Activated naive CD8-positive, alpha-beta T cell treated with anti-CD3 and anti-CD28 coated beads, Interleukin-2, amount 10 ng/mL, durations not matched to agents 7 days and 5 days (primary cell): ENCODE measurements at places on chromosomes 1 and 21. TPM values are rescaled to one million over a fixed set of nuclear protein-coding genes. Genes with fewer than 3 reads are reported as not detected.

DNA sequence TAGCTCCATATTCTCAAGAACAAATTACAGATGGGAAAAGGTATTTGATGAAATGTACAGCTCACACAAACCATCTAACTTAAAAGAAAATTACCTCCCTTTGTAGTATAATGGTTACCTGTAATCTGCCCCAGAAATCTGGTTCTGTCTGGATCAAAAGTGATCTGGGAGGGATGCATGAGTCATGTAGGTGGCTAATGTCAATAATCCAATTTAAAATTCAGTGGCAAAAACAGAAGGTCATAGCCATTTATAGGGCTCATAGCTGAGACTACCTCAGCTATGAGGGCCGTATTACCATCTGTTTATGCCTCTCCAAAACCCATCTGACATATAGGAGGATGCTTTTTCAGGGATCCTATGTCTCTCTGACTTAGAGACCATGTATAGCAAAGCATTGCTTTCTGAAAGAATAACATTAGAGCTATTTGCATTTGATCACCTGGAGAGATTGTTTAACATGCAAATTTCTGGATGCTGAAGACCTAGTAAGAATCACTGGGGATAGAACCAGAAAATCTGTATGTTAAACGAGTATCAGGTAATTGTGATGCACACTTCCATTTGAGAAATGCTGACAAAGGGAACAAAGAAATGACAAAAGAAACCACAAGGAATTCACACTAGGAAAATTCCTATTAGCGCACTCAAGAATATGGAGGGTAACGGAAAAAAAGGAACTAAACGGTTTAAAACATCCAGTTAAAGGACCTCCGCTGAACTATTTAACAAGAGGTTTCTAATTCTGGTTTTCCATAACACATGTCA is 17.6 kb downstream of the PAXBP1 start:
- DNase-seq, result no peak

- DNase-seq, result no peak
Measured at GRCh38 chr1:32886828-32887414, 630 bp downstream of the HPCA start.

- DNase-seq, result no peak
Measured at GRCh38 chr21:16241479-16241963, 511.7 kb downstream of the USP25 start.

Gene PERM1
- total RNA-seq, result not detected

GRCh38 chr1:115669002-115669673 is 27.4 kb downstream of the VANGL1 start:
- DNase-seq, result no peak

Gene BRINP3
- total RNA-seq, result not detected

DNA sequence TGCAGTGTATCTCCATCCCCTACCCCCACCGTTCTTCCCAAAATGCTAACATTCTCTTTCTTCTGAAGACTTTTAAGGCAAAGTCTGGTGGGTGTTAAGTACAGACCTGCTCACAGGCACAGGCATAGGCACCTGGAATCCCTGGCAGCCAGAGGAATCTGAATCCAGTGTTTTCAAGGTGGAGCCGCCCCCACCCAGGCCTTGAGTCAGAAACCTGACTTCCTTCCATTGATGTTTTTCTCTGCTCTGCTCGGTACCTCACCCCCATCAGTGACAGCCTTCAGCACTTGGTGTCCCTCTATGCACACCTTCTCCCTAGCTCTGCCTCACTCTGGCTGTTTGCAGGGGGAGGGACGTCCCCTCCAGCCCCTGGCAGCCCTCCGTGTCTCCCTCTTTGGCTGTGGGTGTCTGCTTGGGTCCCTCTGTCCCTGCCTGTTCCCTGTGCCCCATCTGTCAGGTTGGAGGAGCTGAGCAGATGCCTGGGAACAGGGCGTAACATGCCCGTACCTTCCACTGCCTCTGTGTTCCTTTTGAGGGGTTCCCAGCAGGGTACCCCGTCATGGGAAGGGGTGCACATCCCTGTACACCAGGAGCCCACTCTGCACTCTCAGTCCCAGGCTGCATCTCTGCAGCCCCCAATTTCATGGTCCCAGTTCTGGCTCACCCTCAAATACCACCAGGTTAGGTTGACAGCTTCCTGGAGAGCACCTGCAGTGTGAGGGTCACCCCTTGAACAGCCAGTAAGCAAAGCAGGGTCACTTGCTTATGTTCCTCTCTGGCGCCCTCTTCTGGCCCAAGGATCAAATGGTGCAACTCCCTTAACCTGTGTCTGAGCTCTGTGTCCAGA is 6.7 kb downstream of the NCDN start:
- peak; percentile 79 for DNase-seq

Gene CNR2
- 2.0 TPM for total RNA-seq

- DNase-seq, result no peak
Measured at GRCh38 chr21:45555251-45555556, 13.0 kb upstream of the SLC19A1 start.

- peak; percentile 77 for DNase-seq
Measured at GRCh38 chr1:36386265-36387140, 779 bp upstream of the STK40 start.

DNA sequence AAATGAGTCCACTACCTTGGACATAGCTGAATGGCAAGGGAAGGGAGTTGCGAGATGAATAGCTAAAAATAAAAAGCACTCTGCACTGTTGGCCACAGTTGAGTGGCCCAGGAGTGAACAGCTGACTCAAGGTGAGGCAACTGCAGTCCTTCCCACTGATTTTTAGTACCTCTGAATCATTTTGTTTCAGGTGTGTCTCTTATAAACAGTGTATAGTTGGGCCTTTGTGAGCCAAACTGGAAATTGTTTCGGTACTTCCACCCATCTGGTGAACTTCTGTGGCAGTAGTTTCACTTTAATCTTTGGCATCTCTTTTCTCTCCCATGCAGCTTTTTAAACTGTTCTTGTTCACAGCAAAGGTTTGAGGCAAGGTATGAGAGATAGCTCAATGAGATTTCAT is 122.7 kb downstream of the VAV3 start:
- DNase-seq, result no peak

GRCh38 chr1:173525926-173526325 is 48.8 kb downstream of the PRDX6 start:
- DNase-seq, result no peak

Gene TMEM82
- total RNA-seq, result not detected

Gene BLACAT1
- total RNA-seq, result 0.51 TPM

DNA sequence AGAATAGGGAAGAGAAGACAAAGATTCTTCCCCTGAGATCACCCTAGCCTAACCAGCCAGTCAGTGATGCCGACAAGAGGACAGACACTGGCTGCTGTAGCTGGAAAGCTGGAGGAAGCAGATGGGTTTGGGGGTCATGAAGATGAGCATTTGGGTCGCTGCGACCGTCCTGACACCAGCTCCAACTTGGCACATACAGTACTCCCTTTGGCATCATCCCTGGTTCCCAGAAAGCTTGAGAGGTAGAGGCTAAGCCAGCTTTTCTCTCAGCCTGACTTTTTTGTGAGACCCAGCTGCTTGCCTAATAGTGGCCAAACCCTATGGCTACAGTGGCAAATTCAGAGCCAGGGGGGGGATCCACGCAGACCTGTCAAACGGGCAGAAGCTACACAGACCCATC is 43.0 kb upstream of the IKBKE start:
- no peak for DNase-seq

Gene UBXN10
- 0.28 TPM for total RNA-seq

DNA sequence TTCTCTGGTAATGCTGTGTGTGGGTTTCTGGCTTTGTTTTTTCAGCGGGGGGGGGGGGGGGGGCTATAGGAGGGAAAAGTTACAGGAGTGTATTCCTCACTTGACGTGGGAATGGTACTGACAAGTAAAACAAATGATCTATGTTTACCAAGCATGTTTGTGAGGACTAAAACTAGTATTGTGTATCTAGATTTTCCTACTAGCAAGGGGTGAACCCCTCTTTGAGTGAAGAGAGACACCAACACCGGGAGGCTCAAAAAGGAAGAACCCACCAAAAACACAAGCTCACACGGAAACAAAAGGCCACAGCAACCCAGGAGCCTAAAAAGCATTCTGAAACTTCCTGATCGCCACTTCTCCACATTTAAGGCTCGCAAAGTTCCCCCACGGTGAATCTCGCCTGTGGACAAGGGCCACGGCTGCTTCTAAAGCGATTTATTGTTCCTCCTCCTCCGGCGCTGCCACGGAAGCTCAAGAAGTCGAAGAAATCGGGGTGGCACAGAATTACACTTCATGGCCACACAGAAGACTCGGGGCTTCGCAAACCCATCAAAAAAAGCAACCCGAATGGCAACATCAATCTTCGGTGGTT is 703 bp downstream of the PUM1 start:
- peak; percentile 62 for DNase-seq

GRCh38 chr1:204230211-204230610 is 16.4 kb upstream of the GOLT1A start:
- no peak for DNase-seq

DNA sequence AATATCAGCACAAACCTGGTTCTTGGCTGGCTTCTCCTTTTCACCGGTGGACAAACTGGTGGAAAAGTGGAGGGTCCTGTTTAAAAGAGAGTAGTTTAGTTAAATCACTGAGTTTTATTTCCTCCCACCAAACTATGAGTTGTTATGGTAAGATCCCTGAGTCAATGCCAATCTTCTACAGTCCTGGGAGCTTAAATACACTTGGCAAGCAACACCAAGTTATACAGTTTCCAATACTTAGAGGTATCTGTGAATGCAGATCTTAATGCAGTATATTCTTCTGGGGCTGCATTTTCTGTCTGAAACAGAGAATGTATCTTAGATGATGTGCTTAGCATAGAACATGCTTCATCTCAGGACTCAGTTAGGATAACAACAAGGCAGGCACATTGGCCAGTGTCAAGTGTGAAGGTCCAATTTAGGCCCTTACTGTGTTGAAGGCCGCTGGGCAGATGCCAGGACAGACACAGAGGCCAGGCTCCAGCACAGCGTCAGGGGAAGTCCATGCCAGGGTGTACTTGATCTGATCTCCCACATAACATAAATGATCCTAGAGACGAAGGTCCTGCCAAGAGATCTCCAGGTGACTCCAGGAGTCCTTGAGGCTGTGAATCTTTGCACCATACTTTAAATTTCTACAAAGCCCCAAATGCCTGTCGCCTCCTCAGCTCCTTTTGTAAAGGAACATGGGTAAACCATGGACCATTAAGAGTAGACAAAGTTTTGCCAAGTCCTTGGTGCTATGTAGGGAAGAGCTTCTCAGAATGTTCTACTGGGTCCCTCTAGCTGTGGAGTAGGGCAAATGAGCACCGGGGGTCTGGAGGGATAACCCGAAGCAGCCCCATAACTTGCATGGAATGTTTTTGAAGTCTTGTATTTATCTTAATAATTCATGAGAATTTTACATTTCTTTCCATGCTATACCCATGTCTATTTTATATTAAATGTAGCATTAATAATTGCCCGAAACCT is 76.8 kb downstream of the KCNJ15 start:
- DNase-seq, result no peak

DNA sequence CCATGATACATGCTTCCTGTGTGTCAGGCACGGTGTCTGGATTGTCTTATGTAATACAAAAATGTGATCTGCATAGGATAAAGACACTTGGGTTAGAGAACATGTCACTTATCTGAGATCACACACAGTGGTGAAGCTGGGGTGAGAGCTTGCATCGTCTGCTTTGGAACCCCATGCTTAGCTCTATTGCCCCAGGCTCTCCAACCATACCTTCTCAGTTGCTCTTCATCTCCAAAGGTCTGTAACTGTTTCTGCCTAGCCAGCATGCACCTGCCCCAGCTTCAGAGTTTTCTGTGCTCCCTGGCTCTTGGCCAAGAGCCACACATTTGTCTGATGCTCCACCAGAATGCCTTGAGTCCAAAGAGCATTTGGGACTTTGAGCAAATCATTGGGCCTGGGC is 93.9 kb upstream of the COG2 start:
- DNase-seq, result no peak

DNA sequence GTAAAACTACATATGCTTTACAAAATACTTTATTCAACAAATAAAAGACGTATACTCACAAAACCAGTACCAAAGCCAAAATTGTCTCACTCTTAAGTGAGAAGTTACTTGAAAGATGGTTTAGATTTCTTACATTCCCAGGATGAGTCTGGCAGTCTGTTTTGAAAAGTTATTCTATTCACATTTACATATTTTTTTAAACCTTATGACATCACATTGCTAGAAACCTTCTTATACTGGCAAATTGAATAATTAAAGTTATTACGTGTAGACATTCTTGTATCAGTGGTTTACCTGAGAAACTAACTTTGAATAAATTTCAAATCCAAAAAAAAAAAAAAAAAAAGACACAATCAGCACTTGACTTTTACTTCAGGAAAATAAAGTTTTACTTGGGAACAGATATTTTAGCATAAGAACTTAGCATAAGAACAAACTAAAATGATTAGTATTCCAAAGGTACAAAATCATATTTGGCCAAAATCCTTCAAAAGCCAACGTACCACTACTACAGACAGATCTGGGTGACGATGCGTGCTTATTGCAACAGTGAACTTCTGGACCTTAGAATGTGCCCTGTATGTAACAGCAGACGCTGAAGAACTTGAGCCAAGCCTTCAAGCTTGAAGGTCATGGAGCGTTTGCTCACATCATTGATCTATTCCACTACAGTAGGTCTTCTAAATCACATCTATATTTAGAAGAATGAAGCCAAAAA is 2.5 kb downstream of the CDC42BPA start:
- no peak for DNase-seq

- DNase-seq, result no peak
Measured at GRCh38 chr21:32507342-32507919, 77.9 kb downstream of the TCP10L start.

Gene CD34
- total RNA-seq, result not detected

Gene UAP1
- total RNA-seq, result 15.4 TPM

Gene MROH9
- not detected for total RNA-seq

GRCh38 chr1:232586679-232587078 is 43.3 kb downstream of the SIPA1L2 start:
- no peak for DNase-seq

GRCh38 chr21:25855576-25855975 is 120.8 kb downstream of the GABPA start:
- DNase-seq, result no peak

Gene CCT8
- 184 TPM for total RNA-seq

DNA sequence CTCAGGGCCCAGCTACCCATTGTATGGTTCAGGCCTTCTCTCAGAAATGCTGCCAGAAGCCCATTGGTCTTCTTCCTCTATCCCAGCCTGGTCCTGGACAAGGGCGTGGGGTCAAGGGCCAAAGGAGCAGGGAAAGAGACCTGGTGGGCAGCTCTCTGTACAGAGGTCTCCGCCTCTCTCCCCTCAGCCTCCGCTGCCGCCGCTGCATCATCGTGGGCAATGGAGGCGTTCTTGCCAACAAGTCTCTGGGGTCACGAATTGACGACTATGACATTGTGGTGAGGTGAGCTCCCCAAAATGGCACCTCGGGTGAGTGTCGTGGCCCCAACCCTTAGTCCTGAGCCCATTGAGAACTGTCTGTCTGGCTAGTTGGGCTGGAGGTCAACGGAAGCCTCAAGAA is 34.6 kb upstream of the ARTN start:
- DNase-seq, result no peak

Gene MRAP
- not detected for total RNA-seq

Gene KCNE2
- not detected for total RNA-seq

- DNase-seq, result no peak
Measured at GRCh38 chr1:238962941-238963340, 423.4 kb upstream of the CHRM3 start.
